CD4-positive, alpha-beta T cell (primary cell): ENCODE measurements at places on chromosomes 1 and 21.

GRCh38 chr1:229570891-229571516 lies 12.5 kb upstream of the ABCB10 start:
- DNase-seq = no peak

GRCh38 chr1:165884690-165885304 lies 57.4 kb downstream of the UCK2 start:
- DNase-seq = no peak

GRCh38 chr1:71422221-71422620 lies 341.4 kb upstream of the ZRANB2 start:
- no peak for DNase-seq

- DNase-seq = no peak
Observed at GRCh38 chr21:39400173-39400572, 45.4 kb downstream of the LCA5L start.

- DNase-seq = no peak
Observed at GRCh38 chr1:216682752-216683151, 40.5 kb downstream of the ESRRG start.

DNA sequence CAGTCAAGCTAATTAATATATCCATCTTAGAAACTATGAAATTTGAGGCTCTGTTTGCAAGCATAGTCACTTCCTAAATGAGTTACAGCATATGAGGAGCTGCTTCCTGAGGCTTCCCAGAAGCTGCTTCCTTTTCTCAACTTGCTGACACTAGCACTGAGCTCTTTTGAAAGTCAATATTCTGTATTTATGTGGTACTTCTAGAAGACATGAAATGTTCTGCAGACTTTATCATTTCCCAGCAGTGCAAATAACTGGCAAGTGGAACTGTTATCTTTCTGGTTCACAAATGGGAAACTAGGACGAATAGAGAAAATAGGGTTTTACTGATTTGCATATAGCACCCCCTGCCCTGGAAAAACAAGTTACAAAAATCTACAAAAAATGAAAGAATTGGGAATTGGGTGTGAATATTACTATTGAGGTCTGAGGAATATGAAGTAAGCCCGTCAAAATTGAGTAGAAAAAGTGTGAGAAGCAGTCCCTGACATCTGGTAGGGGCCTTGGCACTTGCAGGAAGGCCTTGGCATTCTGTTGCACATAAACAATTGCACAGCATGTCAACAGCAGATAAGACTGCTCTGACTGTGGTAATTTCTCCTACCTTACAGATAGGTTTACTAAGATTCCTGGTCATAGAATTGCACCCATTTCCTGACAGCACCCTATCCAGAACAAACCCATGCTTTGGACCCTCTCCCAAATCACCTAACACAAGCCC lies 7.1 kb downstream of the GIPC2 start:
- no peak for DNase-seq

GRCh38 chr1:84936116-84936810 lies 43.3 kb upstream of the LPAR3 start:
- no peak for DNase-seq

DNA sequence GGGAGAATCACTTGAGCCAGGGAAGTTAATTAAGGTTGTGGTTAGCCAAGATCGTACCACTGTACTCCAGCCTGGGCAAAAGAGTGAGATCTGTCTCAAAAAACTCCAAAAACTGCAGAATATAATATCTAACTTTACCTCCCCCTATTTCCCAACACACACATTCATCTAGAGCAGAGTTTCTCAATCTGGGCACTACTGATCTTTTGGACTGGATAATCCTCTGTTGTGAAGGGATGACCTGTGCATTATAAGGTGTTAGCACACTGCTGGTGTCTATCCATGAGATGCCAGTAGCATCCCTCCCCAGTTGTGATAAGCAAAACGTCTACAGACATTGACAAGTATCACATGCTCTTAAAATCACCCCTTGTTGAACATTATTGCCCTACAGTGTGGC lies 61.8 kb downstream of the RGS13 start:
- no peak for DNase-seq

DNA sequence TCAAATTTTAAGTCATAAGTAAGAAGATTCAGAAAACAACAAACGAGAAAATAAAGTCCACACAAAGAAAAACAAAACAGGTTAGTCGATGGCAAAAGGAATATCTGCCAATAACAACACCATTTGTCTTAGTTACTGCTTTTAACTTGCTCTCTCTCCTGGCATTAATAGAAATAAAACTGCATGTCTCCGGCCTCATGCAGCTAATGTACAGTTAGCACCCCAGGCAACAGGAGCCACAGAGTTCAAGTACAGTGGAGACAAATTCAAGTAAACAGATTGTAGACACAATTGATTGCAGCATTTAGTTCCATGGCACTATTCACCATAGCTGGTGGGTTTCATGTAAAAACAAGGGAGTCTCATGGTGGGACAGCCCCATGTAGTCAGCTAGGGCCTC lies 33.5 kb downstream of the SUSD4 start:
- no peak for DNase-seq

DNA sequence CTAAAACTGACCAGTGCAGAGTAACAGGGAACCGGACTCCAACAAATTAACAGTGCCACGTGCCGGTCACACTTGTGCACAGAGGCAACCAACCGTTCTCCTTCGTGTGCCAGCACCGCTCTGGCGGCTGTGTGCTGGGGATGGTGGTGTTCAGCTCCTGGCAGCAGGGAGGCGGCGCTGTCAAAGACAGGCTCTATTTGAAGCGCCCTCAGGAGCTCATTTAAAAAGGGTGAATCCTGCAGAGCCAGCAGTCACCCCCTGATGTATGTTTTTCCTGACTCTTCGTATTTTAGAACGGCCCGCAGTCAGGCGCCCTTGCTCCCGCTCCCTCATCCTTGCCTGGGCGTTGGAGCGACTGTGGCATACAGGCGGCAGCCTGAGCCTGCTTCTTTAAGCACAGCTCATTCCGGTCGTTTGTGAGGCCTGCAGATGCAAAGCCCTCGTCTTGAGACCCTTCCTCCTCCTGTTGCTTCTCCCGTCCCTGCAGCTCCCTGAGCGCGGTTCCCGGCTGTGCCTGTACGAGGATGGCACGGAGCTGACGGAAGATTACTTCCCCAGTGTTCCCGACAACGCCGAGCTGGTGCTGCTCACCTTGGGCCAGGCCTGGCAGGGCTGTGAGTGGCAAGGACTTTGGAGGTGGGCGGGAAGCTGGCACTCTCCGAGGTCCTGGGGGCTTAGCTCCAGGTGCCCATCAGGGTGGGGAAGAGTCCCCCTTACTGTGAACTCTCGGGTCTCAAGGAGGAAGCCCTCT lies 1.1 kb downstream of the DFFB start:
- DNase-seq = no peak

DNA sequence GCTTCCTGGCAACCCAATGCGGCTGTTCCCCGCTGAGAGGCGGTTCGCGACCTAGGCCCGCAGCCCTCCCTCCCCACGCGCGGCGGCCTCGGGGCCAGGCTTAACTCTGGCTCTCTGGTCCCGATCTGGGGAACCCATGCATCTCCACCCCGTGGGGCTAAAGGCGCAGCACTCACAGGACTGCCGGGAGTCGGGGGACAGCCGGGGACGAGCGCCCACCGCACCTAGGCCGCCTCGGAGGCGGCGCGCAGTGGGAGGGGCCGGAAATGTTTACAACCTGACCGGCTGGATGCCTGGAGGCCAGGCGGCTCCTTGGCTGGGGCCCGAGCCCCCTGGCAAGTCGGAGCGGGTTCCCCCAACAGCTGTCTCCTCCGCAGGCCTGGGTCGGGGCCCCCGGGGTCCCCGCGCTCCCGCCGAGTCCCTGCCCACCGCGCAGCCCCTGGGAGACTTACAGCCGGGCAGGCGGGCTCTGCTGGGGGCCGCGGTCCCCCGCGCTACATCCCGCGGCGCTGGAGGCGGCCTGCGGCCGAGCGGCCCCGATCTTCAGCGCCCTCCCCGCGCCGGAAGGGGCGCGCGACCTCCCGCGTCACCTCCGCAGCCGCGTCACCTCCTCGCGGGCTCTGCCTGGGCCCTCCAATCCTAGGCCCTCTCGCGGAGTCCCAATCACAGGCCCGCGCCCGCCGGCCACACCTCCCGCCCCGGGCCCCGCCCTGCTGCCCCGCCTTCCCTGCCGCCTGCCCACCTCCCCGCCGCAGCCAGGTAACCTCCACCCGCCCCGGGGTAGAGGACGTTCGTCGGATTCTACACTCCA lies at the start of gene ADIPOR1:
TSS of gene ADIPOR1 (minus strand) at position 580 of the 811 bp plus-strand sequence. CDS start 7,242 bp downstream, outside the sequence.
- DNase-seq = peak; percentile 95

DNA sequence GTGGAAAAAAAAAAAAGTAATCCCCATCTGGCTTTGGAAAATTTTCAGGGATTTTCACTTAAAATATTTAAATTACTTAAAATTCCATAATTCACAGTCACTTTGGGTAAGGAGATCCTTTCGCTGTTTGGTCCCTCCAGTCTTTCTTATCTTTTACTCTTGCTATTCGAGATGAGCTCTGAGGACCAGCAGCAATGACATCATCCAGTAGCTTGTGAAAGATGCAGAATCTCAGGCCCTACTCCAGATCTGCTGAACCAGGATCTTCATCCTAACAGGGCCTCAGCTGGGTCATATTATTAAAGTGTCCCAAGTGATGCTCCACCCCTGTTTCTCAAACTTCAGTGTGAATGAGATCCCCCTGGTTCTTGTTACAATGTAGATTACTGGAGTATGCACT lies 46.9 kb upstream of the PLXNA2 start:
- DNase-seq = no peak

DNA sequence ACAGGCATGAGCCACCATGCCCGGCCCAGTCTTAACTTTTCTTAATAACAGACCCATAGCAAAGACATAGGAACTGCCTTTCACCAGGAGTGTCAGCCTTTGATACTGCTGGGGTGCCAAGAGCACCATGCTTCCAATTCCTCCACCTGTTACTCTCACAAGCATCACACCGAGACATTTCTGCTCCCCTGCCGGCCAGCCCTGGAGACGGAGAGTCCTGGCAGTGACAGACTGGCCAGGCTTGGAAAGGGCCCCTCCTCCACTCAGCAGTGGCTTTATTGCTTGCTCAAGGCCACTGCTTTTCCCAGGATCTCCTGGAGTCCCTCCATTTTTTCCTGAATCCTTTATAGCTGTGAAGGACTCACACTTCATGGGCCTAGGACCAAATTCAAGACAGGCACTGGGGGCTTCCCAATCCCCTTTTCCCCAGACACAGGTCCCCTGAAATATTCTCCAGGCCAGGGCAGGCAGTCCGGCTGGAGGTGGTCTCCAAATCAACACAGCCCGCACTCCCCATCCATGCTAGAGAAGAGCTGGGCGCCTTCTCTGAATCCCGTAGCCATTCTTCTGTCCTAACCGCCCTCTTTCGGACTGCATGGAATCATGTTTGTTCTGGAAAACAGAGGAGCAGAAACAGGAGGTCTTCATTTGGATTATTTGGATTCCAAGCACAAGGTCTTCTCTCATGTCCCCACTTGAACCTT lies 25.5 kb upstream of the PTPRF start:
- no peak for DNase-seq

GRCh38 chr1:52424813-52425212 lies 20.4 kb downstream of the PRPF38A start:
- DNase-seq = peak; percentile 54
